Activated T-helper 1 cell treated with anti-CD3 and anti-CD28 coated beads, Interleukin-2, amount 50 U/mL, for 16 hours (primary cell): ENCODE measurements at places on chromosomes 3 and 15.

DNA sequence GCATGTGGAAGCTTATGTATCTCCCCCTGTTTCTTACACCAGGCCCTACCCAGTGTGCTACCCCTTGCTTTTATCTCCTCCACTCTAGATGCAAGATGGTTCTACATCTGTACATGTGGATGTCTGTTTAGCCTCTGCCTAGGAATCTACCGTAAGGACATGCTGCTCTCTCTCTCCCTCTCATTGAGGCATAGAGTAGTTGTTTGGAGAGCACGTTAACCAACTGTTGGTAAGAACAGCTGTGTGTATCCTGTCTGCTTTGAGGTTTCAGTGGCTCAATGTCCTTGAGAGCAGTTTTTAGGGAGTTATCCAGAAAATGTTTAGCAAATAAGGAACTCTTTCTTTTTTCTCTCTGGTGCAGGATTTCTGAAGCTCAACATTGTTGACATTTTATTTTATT, 152.8 kb downstream of the DNAJB8 start:
- DNase-seq = no peak

- no peak for DNase-seq
Observed at GRCh38 chr3:11807686-11808085, 39.0 kb downstream of the TAMM41 start.

DNA sequence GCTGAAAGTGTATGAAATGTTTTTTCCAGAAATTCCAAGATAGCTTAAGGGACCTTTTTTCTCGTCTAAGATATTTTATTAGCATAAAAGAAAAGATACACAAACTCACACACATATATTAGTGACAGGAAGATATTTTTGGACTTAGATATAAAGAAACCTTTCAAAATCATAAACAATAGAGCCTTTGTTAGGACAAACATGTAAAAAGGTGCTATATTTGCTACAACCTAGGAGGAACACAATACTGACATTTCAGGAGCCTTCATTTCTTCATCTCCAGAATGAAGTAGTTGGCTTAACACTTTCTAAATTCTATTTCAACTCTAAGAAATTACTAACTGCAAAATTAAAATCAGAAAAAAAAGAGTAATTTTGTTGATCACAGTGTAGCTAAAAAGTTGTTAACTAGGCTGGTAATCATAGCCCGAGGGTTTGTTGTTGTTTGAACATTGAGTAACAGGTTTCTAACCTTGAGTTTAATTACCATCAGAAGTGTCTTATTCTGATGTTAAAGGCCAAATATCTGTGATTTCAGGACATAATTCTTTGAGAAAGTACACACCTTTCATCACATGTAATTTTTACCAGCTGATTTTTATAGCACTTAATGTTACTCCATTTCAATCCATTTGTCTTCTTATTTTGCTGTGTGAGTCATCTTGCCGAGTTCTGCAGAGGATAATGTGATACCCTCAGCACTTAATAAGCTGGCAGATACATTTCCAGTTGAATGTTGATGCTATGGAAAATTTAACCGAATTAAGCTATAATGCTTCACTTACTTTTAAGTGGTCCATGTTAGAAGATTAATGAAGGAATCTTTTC, 97.3 kb downstream of the MBNL1 start:
- no peak for DNase-seq

DNA sequence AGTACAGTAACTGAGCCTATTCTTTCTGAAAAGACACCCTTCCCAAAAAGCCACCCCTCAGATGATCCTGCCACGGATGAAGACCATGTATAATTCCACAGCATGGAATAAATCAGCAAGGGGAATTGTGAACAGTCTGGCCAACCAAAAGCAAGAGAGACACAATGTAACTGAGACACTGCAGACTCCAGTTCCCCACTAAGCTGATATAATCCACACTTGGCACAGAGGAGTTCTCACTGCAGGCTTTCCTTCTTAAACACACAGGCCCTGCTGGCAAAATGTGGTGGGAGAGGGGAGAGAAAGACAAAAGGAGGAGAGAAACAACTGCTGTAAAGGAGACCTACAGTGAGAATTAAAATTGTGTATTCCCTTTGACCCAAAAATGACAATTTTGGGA, 12.7 kb downstream of the GPR156 start:
- DNase-seq = no peak

- DNase-seq = no peak
Observed at GRCh38 chr3:150433347-150433746, 25.2 kb downstream of the TSC22D2 start.
